ENCODE measurements at places on chromosomes 7 and 10. TPM values are rescaled to one million over a fixed set of nuclear protein-coding genes. Genes with fewer than 3 reads are reported as not detected.

Gene LEP
- polyA plus RNA-seq, result 0.05 TPM

Gene NEURL1
- polyA plus RNA-seq, result 40.7 TPM

GRCh38 chr10:104104418-104104817, 17.6 kb upstream of the SFR1 start:
- DNase-seq, result no peak

Gene ZNF92
- 7.4 TPM for polyA plus RNA-seq

- no peak for DNase-seq
These were observed 33.0 kb downstream of the BRI3 start for GRCh38 chr7:98314469-98314868.

- DNase-seq, result peak; percentile 8
These were observed 994 bp downstream of the SLC25A28 start for GRCh38 chr10:99619090-99619800.

DNA sequence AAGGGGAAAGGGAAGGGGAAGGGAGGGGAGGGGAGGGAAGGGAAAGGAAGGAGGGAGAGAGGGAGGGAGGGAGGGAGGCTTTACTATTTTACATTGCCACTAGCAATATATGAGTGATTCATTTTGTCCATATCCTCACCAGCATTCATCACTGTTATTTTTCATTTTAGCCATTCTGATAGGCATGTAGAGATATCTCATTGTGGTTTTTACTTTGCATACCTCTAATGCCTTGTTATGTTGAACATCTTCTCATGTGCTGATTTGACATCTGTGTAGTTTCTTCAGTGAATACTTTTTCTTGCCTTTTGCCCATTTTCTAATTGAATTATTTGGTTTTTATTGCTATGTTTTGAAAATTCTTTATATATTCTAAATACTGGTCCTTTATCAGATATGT, 52.7 kb downstream of the GCC1 start:
- no peak for DNase-seq

Gene TCERG1L
- polyA plus RNA-seq, result 0.36 TPM

Gene EPO
- not detected for polyA plus RNA-seq

Gene SLC39A12
- not detected for polyA plus RNA-seq

- DNase-seq, result no peak
These were observed 127.8 kb downstream of the CELF2 start for GRCh38 chr10:11145495-11145855.

- DNase-seq, result no peak
These were observed 9.4 kb upstream of the CYCS start for GRCh38 chr7:25134358-25135010.

Gene RP9
- 29.2 TPM for polyA plus RNA-seq

- DNase-seq, result no peak
These were observed 186.6 kb downstream of the EMX2 start for GRCh38 chr10:117729156-117729555.

- no peak for DNase-seq
These were observed 29.9 kb downstream of the LRRC20 start for GRCh38 chr10:70352401-70353097.
